ENCODE measurements at places on chromosomes 12 and 14.

GRCh38 chr12:122406701-122407164 lies 15.7 kb downstream of the CLIP1 start:
- no peak for DNase-seq

- no peak for DNase-seq
These were observed 241.0 kb upstream of the NPAS3 start for GRCh38 chr14:32697704-32698103.

DNA sequence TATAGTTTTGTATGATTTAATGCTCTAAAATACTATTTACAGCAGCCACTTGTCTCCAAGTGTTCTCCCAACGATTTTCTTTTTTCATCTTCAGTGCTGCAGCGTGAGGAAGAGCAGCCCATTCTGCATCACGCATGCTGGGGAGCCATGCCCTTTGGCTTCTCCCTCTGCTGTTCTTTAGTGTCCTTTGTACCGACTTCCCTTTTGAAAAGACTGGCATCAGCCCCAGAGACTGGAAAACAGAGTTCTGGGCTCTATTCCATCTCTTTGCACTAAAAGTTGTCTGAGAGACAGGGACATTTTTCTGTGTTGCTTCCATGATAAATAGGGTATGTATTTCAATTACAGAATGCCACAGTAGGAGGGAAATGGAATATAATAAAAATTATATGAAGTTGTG lies 105.1 kb downstream of the RERG start:
- DNase-seq, result no peak

DNA sequence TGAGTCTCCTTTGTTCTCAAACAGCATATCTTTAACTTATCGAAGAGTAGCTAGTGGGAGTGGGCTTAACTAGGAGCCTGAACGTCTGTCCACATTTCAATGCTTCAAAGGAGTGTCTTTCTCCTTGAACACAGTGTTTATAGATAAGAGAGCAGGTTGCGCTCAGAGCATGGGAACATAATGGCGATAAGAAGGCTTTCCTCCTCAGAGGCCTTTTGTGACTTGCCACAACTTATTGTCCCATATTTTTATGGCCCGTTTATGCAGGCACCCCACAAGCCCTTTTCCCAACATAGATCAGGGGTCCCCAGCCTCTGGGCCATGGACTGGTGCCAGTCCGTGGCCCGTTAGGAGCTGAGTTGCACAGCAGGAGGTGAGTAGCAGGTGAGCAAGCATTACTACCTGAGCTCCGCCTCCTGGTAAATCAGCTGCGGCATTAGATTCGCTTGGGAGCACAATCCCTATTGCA lies 2.6 kb upstream of the DDX47 start:
- DNase-seq, result no peak

DNA sequence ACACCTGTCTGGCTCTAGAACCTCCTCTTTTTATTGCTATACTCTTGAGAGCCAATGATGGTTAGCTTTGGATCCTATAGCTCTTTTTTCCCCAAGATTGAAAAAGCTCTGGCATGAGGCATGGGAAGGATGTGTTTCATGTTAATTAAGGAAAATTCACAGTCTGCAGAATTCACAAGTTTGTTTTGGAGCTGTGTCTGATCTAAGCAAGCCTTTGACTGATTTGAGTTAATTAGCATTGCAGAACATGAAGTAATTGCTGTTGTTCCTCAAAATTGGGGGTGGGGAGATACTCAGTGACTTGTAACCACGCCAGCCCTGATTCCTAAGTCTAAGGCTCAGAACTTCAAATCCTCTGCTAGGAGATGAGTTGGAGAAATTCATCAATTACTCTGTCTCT lies 205.0 kb downstream of the SUDS3 start:
- no peak for DNase-seq

GRCh38 chr14:99143126-99143525 lies 128.9 kb downstream of the BCL11B start:
- no peak for DNase-seq

DNA sequence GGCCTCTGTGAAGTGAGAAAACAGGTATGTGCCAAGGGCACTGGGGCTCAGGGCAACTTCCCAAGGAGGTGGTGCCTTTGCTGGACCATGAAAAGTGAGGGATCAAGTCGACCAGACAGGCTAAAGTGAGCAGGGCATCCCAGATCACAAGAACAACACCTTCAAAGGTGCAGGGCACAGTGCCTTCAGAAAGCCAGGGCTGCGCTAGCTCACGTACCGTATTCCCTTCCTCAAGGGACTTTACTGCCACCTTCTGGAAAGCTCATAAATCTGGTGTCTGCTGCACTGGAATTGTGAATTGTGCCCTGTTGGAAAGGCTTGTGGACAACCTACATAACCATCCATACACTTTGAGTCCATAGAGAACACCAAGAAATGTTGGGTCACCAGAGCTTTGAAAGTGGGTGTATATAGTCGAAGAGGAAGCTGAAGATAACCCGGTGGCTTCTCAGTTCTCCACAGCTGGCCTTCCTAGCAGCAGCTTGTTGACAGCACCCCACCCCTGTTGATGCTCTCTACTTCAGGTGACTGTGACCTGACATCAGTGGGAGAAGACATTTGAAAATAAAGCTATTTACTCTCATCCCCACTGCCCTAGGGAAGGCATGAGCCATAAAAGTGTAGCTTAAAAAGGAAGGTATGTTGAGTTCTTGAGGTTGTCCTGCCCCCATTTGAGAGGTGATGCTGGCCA lies 24.5 kb downstream of the FIGNL2 start:
- DNase-seq, result peak; percentile 79

GRCh38 chr12:109621211-109621694 lies 47.7 kb downstream of the MVK start:
- DNase-seq, result no peak

DNA sequence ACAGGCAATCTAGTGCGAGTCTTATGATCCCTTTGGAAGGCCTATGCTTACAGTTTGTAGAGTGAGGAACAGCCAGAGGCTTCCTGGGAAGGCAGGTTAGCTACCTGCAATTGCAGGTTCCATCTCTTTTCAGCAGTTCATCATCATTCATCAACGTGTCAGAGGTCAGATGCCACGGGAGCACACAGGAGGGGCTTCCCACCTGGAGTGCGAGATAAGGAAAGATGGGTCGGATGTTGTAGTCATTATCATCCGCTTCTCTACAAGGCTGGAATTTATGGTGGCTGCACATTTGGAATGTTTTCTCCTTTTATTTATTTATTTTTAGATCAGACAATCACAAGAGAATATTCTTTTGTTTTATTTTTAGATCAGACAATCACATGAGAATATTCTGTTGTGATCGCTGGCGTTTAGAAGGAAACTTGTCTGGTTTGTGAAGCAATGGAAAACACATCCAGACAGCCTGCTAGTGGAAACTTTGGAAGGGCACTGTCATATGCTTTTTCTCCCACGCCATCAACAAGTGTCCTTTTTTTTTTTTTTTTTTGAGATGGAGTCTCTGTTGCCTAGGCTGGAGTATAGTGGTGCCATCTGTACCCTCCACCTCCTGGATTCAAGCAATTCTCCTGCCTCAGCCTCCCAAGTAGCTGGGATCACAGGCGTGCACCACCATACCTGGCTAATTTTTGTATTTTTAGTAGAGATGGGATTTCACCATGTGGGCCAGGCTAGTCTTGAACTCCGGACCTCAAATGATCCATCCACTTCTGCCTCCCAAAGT lies 1.9 kb upstream of the BICD1 start:
- DNase-seq, result no peak

GRCh38 chr12:54191126-54191525 lies 2.3 kb upstream of the SMUG1 start:
- no peak for DNase-seq

DNA sequence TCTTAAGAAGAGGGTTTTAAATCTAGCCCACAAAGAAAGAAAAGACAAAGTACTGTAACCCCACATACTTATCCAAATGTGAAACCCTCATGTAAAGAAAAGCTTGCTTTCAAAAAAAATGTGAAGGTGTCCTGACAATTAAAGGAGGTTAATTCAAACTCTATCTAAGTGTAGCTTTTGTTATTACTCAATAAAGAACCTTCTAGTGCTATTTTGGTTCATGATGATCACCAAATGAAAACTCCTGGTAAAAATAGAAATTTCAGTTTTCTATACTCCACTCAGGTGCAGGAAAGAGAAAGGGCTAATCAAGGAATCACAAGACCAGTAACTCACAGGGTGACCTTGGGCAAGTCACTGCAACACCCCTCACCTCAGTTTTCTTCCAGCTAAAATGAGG lies 1.6 kb downstream of the STAB2 start:
- no peak for DNase-seq

- DNase-seq, result no peak
These were observed 645.4 kb upstream of the ATXN7L3B start for GRCh38 chr12:73892201-73892600.

- no peak for DNase-seq
These were observed 709.1 kb downstream of the DIO2 start for GRCh38 chr14:79502136-79502750.

DNA sequence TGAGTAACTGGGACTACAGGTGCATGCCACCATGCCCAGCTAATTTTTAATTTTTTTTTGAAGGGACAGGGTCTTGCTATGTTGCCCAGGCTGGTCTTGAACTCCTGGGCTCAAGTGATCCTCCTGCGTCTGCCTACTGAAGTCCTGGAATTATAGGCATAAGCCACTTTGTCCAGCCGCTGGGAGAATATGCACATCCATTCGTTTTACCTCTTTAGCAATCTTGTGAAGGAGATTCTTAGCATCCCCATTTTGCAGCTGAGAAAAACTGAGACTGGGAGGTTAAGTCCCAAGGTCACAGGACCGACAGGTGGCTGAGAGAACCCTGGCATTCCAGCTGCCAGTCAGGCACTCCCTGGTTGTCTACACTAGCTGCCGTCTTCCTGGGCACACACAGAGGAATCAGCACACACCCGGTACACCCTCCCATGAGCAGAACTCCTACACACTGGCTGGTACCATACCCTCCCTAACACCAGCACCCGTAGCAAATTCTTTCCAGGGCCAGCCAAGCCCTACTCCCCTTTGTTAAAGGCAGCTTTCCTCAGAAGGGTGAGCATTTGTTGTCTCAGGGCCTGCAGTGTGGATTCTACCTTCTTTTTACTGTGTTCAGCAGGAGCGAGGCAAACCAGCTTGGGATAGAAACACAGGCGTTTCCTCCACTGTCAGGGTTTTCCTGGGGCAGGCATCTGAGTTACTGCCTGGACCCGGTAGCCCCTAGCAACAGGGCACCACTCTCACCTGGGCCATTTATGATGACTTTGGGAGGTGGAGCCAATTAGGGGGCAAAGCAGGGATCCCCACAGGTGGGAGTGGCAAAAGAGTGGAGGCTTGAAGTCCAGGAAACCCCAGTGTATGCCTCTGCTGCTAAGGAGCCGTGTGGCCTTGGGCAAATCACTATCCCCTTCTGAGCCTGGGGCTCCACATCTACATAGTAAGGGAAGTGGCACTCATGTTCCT lies 70.2 kb downstream of the IRF2BPL start:
- DNase-seq, result no peak

- no peak for DNase-seq
These were observed 32.3 kb downstream of the DRAM1 start for GRCh38 chr12:101909646-101910045.

DNA sequence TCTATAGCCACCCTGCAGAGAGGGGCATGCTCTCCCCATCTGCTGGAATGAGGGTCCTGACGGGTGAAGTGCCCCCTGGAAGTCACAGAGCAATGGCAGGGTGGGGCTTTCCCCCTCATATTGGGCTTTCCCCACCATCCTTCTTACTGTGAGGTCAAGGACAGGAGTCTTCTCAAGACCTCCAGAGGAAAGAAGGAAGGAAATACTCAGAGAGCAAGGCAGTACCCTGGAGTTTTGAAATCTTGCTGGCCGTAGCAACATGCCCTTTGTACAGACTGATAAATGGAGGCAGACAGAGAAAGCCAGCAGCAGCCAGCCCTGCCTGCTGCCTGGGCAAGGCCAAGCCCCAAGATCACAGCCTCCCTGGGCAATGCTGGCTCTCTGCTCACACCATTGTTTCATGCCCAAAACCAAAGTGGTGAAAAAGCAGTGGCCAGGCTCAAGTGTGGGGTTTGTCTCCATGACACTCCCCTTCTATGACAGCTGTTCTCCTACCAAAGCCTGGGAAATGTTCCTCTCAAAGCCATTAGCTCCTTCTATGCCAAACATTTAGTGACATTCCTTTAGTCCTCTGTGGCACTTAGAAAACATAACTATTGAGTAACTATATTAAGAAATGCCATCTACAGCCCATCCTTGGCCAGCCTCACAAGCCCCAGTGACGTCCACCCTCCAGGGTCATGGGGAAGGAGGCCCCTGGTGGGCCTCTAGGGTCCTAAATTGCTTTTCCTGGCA lies 13.2 kb upstream of the ITPK1 start:
- no peak for DNase-seq

GRCh38 chr14:55416866-55417265 lies 5.2 kb upstream of the ATG14 start:
- DNase-seq, result peak; percentile 39

DNA sequence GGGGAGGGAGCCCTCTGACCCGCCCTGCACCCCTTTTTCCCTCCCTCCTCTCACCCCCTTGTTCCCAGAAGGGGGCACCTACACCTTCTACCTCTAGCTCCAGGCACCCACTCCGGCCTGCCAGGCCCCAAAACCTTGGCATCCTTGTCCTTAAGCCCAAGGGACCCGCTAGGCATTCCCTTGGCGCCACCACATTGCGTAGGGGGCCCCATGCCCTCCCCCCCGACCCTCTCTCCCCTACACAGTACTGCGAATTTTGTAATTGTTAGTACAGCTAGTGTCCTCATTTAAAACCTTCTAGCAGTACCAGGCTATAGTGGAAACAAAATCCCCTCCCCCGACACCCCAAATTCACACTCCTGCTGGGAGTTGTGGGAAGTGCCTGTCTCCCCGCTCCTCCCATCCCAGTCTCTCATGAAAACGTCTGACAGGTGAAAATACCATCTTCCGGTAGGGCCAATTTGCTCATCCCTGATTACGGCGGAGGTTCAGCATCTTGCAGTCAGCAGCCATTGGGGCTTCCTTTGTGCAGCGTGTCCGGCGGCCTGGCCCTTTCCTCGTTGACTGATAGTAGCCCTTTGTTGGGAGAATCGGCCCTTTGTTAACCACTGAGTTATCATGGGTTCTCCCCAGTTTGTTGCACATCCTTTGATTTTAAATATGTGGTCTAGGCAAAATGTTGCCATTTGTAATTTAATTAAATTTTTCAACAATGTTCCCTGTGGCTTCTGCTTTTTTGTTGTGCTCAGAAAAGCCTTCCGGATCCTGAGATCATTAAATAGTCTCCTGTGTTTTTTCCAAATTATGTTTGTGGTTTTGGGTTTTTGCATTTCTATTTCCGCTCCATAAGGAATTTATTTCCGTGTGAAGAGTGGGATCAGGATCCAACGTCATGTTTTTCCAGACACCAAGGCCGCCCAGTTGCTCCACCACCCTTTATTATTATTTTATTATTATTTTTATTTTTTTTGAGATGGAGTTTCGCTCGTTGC lies 7.9 kb upstream of the CEP170B start:
- DNase-seq, result no peak

GRCh38 chr14:20468764-20469241 lies 403 bp upstream of the PNP start:
- DNase-seq, result peak; percentile 18

GRCh38 chr14:96149131-96149530 lies 55.5 kb upstream of the BDKRB2 start:
- DNase-seq, result no peak
